ENCODE measurements at places on chromosomes 12 and 14.

DNA sequence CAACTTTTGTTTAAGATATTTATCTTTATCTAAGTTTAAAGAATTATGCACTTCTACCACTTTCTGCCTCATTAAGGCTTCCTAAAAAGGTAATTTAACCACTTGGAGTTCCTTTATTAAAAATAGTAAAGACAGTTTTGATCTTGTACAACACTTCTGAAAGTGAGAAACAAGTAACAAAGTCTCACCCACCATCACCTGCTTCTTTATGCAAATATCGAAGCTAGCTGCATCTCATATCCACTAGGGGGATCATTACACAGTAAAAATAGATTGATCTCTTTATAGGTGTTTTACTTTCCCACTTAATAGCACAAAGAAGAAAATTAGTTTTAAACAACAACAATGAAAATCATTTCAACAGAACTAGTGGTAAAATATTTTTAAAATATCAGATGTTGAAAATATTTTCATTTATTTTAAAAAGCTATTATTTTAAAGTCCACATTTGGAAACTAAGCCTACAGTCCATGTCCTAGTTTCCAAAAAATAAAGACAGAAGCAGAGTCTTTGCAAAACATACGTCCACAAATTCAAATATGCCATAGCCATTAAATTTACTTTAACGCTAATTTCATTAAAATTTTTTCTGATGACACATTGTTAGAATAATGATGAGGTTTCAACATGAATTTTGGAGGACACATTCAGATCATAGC, 160.0 kb upstream of the SOX5 start:
- no peak for DNase-seq

GRCh38 chr14:51581017-51581881, 70.5 kb upstream of the FRMD6 start:
- DNase-seq = no peak

DNA sequence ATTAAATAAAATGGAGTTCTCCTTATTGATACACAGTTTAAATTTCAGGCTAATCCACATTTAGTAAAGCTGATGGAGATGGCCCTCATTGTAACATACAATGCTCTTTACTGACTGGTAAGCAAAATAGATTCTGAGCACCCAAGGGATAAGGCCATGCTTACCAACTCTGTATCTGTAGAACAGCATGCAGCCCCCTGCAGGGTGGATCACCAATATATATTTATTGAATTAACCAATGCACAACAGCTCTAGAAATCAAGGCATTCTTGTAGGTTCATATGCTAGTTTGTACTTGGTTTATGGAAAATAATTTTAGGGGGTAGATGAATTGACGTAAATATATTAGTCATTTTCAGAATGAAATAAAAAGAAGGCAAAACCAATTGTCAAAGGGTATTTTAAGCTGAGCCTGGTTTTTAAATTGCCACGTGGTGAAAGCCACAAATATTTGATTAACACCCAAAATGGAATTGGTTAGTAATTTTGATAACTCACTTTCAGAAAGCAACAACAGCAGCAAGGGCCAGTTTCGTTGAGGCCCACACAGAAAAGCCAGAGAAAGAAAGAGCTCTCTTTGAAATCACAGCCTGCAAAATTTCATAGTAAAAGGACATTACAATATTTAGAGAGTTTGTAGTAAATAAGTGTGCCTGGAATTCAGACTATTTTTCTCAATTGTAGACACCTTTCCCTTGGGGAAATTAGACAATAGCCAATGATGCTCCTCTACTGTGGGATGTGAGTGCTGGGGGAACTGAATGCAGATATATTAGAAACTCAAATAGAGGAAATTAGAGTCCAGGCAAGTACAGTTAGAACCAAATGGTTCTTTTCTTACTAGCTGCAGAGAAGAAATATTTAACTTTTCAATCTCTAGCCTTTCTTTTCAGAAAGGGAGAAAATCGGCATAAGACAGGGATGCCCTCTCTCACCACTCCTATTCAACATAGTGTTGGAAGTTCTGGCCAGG, 216.2 kb upstream of the ABCD2 start:
- no peak for DNase-seq

DNA sequence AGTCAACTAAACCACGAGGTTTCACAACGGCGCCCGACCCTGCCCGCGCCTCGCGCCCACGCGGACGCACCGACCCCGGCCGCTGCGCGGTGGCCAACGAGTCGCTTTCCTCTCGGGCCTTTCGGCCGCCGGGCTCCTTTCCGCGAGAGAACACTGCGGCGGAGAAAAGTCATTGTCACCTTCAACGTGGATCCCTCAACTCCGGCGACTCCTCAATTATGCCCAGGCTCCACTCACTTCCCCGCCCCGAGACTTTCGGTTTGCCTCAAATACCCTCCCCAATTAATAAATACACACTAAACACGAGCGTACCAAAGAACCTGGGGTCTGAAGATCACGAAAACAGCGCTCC, 450 bp downstream of the SINHCAF start:
- no peak for DNase-seq

DNA sequence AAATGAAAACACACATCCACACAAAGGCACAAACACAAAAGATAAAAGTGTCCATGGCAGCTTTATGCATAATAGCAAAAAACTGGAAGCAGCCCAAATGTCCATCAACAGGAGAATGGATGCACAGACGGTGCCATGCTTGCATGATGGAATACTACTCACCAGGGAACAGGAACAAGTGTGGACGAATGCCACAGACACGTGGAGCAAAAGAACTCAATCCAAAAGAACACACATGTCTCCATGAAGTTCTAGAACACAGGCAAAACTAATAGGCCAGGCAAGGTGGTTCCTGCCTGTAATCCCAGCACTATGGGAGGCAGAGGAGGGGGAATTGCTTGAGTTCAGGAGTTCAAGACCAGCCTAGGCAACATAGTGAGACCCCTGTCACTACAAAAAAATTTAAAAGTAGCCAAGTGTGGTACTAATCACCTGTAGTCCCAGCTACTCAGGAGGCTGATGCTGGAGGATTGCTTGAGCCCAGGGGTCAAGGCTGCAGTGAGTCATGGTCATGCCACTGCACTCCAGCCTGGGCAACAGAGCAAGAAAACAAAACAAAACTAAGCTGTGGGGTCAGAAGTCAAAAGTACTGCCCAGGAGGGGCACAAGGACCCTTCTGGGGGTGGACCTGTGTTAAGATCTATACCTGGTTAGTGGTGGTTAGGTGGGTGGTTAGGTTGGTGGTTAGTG, 7.3 kb upstream of the TMEM119 start:
- no peak for DNase-seq

DNA sequence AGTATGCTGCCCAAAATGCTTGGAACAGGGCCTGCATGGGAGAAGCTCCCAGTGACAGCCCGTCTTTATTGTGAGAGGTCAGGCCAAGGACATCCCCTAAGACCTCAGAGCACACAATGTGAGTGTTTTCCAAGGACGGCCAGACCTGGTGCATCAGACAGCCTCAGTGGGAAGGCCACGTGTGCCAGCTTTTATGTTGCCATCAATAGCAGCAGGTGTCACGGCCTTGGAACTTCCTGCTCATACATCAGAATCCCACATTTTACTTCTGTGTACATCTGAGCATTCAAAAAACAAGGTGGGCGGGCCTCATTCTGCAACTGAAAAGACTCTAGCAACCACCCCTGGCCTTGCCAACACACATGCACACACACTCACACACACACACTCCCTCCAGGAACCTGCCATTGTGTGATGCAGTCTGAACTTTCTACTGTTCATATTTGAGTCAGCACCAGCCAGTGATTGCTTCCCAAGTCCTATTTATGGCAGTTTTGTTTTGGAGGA, 753.1 kb upstream of the TBX3 start:
- no peak for DNase-seq

- no peak for DNase-seq
Observed at GRCh38 chr14:32726516-32726915, 212.2 kb upstream of the NPAS3 start.

GRCh38 chr12:46470036-46470627, 97.6 kb upstream of the SLC38A2 start:
- DNase-seq = no peak

DNA sequence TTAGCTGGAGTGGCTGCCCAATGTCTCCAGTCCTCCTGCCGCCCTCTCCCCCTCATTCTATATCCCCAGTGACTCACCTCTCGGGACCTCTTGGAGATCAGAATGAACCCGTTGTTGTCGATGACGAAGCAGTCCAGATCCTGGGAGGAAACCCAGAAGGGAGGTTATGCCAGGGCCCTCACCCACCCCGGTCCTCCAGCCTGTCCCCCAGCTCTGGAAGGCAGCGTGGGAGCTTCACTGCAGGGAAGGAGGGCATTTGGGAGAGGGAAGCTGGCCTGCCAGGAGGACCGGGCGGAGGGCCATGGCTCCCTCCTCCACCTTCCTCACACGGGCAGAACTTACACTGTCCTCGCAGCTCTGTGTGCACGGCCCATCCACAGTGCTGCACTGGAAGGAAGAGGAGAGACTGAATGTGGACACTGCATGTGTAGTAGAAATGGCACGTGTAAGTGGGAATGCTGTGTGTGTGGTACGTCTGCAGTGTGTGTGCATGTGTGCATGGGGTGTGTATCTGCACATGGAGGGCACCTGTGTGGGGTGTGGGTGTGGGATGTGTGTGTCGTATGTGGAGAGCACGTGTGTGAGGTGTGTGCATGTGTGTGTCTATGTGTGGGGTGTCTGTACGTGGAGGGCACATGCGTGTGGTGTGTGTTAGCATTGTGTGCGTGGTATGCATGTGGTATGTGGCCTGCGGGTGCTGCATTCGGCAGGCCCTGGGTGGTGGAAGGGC, 10.0 kb upstream of the LRTM2 start:
- no peak for DNase-seq

GRCh38 chr14:36067428-36068187, 108.9 kb downstream of the PTCSC3 start:
- DNase-seq = no peak

DNA sequence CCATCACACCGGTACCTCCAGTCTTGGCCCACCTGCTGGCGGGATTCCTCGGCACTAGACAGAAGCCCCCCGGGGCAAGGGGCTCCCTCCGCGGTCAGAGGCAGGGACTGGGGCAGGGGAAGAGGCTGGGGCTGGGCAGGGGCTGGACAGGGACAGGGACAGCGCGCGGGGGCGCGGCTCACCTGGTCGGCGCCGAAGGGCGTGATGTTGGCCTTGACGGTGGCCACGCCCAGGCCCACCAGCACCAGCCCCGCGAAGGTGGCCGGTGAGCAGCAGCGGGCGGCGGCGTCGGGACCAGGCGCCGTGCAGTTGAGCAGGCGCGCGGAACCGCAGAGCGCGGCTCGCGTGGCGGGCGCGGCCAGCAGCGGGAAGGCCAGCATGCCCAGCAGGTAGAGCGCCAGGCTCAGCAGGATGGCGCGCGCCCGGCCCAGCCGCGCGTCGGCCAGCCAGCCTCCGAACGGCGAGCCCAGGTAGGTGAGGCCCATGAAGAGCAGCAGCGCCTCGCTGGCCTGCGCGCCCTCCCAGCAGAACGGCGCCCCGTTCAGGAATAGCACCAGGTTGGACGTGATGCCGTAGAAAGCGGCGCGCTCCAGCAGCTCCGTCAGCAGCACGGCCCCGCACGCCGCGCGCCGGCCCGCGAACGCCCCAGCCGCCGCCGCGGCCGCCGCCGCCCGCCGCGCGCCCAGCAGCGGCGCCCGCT, 392 bp downstream of the SLC15A4 start:
- DNase-seq = no peak

GRCh38 chr12:52423661-52424500, 10.3 kb downstream of the KRT75 start:
- no peak for DNase-seq

- no peak for DNase-seq
Observed at GRCh38 chr12:76032043-76032981, 736 bp upstream of the PHLDA1 start.

- DNase-seq = no peak
Observed at GRCh38 chr12:103903993-103904392, 26.2 kb upstream of the HSP90B1 start.

DNA sequence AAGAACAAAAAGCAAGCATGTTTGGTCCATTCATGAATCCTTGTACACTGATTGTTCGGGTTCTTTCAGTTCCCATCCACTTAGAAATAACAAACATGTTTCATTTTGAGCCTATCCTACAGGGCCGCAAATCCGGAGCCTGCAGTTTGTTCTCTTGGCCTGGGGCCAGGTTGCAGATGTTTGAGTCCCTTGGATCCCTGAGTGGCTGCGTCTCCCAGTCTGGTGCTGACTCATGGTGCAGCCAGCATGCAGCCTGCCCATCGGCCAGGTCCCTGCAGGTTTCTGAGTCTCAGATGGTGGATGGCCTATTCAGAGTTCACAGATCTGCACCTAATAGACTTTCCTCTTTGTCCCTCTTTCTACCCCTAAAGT, 1.9 kb upstream of the DYNC1H1 start:
- no peak for DNase-seq

GRCh38 chr14:23183479-23183878, at the start of gene SLC7A8:
Gene SLC7A8 (minus strand): TSS chr14:23183660. CDS start chr14:23182914, 746 bp downstream.
- DNase-seq = no peak

- DNase-seq = no peak
Observed at GRCh38 chr12:14148489-14149270, 167.3 kb upstream of the GRIN2B start.

DNA sequence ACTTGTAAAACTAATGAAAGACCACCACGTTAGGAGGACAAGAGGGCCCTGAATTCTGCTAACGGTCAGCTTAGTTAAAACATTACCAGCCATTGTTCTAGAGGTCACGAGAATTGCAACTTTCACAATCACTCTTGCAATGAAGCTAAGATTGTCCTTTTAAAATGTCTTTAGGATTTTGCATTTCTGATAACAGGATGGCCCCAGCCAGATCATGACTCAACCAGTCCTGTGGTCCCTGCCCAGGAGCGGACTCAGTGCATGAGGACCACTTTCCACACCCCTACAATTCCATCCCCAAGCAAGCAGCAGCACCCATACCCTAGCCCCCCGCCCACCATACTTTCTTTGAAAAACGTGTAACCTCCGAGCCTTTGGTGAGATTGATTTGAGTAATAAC, 28.7 kb downstream of the HSP90AA1 start:
- DNase-seq = no peak

DNA sequence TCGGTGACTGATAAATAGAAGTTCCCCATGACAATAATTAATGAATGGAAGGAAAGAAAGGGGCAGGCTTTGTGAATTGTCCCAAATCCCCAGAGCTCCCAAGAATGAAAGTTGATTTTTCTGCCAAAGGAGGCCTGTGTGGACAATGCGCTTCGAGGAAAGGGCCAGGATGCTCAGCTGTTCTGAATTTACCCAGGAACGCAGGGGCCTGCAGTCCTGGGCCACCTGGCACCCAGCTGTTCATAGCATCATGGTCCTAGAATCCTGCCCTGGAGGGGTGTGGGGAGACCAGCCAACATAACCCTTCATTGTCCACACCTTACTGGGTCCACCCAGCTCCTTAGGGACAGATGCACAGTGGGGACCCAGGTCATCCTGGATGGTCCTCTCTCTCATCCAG, 587.5 kb downstream of the BCL11B start:
- no peak for DNase-seq

GRCh38 chr14:64440494-64440893, 24.8 kb upstream of the AKAP5 start:
- no peak for DNase-seq

DNA sequence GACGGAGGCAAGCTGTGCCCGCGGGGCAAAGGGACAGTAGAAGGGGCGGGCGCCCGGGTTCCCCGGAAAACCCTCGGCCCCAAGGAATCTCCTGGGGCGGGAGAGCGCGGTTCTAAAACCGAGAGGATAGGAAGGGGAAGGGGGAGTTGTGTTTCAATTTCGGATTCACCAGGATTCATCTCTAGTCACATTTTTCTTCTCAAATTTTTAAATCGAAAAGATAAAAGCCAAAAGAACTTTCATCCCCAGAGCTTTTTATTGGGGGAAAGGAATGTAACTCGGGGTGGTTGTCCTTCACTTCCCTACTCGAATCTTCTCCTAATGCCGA, 1.4 kb downstream of the BMP4 start:
- DNase-seq = no peak

GRCh38 chr14:98122527-98122926, 1149.5 kb downstream of the BCL11B start:
- DNase-seq = no peak

All from GOT3 (cell line).